ENCODE measurements at places on chromosomes 12 and 14.

- DNase-seq: no peak
Observed at GRCh38 chr14:75096959-75097358, 27.5 kb downstream of the ZC2HC1C start.

DNA sequence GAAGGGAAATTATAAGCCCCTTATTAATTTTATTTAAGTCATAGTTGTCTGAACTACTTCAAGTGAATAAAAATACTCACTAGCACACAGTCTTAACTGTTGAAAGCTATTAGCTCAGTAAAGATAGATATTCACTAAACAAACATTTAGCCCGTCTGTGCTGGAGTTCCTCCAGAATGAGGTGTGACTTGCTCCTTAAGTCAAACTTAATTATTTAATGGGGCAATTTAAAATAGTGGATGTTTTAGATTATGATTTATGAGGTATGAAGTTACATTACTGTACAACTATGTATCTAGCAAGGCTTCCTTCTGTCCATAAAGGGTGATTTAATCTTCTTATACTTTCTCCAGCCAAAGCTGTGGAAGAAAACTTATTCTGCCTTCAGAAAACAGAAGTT lies 414.0 kb upstream of the FLRT2 start:
- no peak for DNase-seq

DNA sequence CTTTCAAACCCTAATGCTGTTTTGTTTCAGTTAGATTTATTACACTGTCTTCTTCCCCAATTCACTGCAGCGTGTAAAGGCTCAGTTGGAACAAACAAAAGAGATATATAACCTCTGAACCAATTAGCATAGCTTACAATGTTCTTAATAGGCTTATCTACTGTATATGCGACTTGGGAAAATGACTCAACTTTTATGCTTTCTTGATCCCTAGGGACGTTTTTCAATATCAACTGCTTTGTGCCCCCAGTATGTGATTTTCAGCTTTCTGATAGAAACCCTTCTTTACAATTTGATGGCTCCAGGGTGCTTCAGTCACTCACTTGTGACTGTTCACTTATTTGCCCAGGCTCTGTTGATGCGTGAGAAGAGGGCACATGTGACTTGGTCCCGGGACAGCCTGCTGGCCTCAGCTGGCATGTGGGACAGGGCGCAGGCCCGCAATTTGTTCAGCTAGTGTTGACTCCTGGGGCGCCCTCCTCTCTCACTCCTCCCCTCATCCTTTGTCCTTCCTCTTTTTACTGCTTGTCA lies 107.1 kb downstream of the TMTC2 start:
- DNase-seq: no peak

GRCh38 chr12:120102189-120103043 lies 14.1 kb downstream of the RAB35 start:
- DNase-seq: no peak

DNA sequence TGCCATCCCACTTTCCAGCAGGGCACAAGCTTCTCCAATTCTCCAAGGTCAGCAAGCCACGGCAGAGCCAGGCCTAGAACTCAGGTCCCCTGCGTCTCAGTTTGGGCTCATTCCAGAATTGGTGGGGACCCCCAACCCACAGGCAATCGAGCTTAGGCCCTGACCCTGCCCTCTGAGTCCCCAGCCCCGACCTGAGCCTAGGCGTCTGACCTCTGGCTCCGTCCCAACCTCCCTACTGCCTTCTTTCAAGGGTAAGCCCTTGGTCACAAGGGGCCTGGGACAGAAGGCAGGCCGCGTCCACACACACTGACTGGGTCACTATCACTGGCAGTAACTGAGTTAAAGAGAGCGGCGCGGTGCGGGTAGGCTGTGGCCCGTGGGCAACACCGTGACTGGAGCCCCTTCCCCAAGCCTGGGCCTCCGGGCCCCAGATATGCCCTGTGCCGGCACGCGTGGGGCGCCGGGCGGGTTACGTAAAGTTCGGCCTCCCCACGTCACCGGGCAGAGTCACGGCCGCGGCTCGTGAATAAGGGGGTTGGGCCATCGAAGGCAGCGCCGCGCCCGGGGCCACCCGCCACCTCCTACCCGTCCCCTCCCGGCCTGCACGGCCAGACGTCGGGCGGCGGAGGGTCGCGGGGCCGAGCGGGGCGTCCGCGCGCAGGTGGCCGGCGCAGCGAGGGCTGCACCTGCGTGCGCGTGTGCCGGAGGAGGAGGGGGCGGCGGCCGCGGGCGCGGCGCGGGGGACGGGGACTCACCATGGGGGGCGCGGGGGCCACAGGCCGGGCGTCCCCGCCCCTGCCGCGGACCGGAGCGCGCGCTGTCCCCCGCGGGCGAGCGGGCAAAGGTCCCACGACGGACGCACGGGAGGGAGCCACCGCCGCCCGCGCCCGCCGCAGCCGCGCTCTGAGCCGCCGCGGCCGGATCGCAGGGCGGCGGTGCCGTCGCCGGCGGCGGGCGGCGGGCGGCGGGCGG lies 516 bp downstream of the ANKRD9 start:
- peak; percentile 67 for DNase-seq

- peak; percentile 76 for DNase-seq
Observed at GRCh38 chr12:100668945-100669536, 95.6 kb downstream of the GAS2L3 start.

- DNase-seq: no peak
Observed at GRCh38 chr12:48329199-48329939, 21.4 kb downstream of the ZNF641 start.

- DNase-seq: peak; percentile 88
Observed at GRCh38 chr12:119804011-119804641, 73.0 kb downstream of the CIT start.

- peak; percentile 66 for DNase-seq
Observed at GRCh38 chr12:105983622-105984320, 155.0 kb downstream of the NUAK1 start.

DNA sequence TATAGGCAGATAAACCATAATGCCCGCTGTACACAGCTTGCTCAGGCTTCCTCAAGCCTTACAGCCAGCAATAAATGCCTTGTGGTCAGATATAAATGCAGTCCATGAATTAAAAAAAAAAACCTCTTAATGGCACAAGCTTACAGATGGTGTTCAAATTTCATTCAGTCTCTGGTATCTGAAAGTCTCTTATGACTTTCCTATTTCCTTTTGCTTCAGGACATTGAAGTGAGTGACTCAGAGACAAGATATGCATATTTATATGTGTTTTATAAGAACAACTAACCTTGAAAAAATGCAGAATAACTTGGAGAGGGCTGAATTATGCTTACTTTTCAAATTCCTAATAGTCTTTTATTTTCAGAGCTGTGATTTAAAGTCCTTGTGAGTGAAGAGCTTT lies 426.9 kb upstream of the MIS18BP1 start:
- no peak for DNase-seq

DNA sequence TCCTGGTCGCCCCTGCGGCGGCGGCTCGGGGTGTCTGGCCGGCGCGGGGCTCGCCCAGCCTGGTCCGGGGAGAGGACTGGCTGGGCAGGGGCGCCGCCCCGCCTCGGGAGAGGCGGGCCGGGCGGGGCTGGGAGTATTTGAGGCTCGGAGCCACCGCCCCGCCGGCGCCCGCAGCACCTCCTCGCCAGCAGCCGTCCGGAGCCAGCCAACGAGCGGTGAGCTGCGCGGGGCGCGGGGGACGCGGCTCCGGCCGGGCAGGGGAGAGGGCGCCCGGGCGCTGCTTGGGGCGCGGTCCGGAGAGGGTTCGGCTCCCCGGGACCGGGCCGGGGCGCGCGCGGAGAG lies at the start of gene LGALS3:
LGALS3 (plus strand) TSS at position 167 of the 342 bp plus-strand sequence. CDS start 8,122 bp downstream, outside the sequence.
- peak; percentile 88 for DNase-seq

GRCh38 chr14:77843195-77843594 lies 43.3 kb downstream of the ADCK1 start:
- no peak for DNase-seq

- no peak for DNase-seq
Observed at GRCh38 chr12:101338087-101338486, 58.2 kb downstream of the UTP20 start.

GRCh38 chr12:91604897-91605296 lies 422.3 kb upstream of the DCN start:
- no peak for DNase-seq

- no peak for DNase-seq
Observed at GRCh38 chr12:13163868-13164635, 32.5 kb upstream of the EMP1 start.

GRCh38 chr12:11768233-11768965 lies 118.9 kb downstream of the ETV6 start:
- DNase-seq: no peak

GRCh38 chr12:105222726-105223351 lies 13.1 kb downstream of the APPL2 start:
- DNase-seq: no peak

DNA sequence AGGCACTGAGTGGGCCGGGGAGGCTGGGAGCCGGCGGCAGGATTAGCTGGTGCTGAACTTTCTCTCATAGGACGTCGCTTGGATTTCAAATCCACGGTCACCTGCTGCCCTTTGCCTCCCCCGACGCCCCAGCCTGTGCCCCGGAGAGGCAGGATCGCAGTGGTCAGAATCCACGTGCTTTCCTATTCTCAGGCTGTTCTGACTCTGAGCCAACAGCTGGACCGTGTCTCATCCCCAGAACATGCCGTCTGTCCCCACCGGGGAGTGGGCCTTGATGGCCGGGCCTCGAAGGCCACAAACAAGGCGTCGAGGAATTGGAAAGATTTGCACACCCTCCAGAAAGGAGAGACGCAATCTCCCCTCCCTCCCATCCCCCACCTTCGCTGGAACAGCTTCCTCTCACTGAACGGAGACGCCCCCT lies 18.5 kb upstream of the MLXIP start:
- DNase-seq: no peak

DNA sequence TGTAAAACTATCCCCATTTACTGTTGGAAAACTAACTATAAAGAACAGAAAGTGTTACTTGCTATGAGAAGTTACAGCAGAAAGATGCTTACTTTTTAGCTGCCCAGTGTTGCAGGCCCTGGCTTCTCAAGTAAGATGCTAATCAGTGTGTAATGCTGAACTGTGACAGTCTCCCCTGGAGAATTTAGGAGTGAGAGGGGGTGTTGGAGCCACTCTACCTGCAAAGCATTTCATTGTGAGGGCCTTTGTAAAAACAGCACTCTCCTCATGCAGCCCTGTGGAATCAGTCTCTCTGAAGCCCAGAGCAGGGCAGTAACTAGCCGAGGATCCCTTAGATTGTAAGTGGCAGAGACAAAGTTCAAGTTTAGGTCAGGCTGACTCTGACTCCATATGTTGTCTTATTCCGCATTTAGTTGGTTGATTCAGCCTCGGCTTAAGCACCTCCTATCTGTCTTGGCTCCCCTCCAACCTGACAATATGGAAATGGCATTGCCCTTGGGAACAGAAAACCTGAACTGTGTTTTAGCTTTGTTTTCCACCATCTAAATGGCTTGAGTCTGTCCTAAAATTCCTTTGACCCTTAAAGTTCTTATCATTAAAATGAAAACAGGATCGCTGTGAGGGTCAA lies 141.3 kb downstream of the PRKCH start:
- DNase-seq: peak; percentile 13

- peak; percentile 47 for DNase-seq
Observed at GRCh38 chr12:19131025-19131444, 1.5 kb downstream of the PLEKHA5 start.

DNA sequence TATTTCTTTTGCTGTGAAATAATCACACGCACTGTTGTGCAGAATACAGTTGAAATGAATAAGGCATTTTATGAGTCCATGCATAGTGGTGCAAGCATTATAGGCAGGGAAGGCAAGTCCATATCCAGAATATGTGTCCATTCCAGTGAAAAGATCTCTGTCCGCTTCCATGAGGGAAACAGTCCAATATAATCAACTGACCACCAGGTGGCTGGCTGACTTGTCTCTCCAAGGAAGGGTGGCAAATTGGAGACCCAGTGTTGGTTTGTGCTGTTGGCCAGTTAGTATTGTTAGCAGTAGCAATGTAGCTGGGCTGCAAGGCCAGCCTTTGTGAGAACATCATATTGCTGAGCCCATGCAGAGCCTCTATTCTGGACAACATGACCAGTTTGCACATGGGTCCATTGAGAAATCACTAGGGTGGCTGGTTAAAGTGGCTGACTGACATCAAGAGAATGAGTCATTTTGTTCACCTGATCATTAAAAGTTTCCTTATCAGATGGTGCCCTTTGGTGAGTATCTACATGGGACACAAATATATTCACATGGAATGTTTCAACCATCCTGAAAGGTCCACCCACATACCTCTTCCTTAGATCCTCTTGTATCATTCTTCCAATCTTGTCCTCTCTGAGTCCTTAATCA lies 17.3 kb upstream of the YAF2 start:
- no peak for DNase-seq

DNA sequence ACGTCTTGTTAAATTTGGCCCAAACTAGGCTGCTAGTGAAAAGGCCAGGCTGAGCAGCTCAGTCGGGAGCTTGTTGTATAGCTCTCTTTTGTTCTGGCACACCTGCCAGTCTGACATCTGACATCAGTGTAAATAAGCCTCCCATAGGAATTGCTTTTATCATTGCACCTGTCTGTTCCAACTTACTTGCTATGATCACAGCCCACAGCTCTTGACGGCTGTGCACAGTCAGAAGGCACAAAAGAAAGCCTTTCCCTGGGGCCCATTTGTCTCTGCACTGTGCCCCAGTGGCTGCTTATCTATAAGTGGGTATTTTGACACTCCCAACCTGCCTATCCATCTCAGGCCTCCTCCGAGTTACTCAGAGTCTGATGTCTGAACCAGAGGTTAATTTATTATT lies 324.5 kb downstream of the NUAK1 start:
- DNase-seq: no peak

GRCh38 chr12:49763006-49763591 lies 21.7 kb downstream of the TMBIM6 start:
- peak; percentile 68 for DNase-seq

DNA sequence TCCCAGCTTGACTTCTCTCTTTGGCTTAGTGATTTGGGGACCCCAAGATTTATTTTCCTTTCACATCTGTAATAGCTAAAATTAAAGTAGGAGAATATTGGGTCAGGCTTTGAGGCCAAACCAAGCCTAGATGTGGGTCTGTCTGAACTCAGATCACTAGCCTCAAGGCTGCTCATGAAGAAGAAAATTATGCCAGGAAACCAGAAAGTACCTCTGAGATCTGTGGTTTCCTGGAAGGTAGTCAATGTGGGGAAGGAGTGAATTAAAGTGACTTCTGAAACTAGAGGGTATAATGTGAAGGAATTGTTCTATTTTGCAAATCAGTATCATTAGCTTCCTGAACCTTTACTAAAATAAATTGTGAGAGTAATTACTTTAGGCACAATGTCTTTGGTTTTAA lies 13.4 kb upstream of the CLEC12A start:
- no peak for DNase-seq

GRCh38 chr12:111035578-111036301 lies 115.4 kb upstream of the MYL2 start:
- no peak for DNase-seq

DNA sequence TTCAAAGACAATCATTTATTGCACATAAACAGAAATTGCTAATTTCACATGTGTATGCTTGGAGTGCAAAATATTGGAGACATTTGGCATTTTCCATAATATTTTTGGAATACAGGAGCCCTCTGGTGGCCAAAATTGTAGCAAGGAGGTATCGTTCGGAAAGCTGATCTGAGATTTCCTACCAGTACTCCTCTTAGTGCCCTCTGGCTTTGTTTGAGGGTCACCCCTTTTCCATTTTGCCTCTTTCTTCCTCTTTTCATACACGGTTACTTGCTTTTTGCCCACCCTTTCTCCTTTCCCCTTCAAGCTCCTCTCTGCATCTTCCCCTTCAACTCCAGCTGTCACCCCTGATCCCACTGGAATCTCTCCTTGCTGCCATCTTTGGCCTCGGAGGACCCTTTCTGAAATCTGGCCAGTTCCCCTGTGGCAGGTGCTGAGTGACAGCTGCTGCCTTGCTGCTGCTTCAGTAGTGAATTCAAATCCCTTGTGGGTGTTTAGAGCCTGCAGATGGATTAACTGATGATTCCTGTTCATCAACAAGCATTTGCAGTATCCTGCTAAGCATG lies 164.6 kb upstream of the PARP11 start:
- peak; percentile 53 for DNase-seq

Data from AG08395 (cell line).